ENCODE measurements at places on chromosomes 6 and 20.

- H3K27me3 ChIP-seq, result no peaks in the 10 kb centered on the region
- H3K4me1 ChIP-seq, result peaks cover 3% of the 10 kb centered on the region
- peaks cover 14% of the 10 kb centered on the region for H3K36me3 ChIP-seq
- no peak overlapping the region for H3K4me3 ChIP-seq
Observed at GRCh38 chr6:106705156-106705555, 75.8 kb downstream of the QRSL1 start.

DNA sequence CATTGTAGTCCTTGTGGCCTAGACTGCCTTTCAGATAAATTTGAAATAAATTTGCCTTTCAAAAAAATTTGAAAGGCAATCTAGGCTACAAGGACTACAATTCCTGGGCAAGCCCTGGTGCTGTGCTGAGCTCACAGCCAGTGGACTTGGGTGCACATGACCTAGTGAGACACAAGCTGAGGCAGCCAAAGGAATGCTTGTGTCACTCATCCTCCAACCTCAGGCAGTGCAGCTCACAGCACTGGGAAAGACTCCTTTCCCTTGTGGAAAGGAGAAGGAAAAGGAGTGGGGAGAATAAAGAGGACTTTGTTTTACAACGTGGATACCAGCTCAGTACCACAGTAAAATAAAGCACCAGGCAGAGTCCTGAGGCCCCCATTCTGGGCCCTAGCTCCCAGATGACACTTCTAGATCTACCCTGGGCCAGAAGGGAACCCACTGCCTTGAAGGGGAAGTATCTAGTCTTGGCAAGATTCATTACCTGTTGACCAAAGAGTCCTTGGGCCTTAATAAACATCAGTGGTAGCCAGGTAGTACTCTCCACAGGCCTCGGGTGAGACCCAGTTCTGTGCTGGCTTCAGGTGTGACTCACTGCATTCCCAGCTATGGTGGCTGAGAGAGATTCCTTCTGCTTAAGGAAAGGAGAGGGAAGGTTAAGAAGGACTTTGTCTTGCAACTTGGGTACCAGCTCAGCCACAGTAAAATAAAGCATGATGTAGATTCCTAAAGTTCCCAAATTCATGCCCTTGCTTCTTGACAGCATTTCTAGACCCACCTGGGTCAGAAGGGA, 659.7 kb upstream of the FLRT3 start:
- no peak overlapping the region for H3K4me3 ChIP-seq
- DNase-seq, result no peak
- peaks cover 1% of the 10 kb centered on the region for H3K36me3 ChIP-seq
- no peak overlapping the region for H3K27ac ChIP-seq
- no peaks in the 10 kb centered on the region for H3K27me3 ChIP-seq
- no peaks in the 10 kb centered on the region for H3K4me1 ChIP-seq

GRCh38 chr20:50054626-50055511, 58.1 kb downstream of the UBE2V1 start:
- H3K4me1 ChIP-seq, result no peaks in the 10 kb centered on the region
- H3K4me3 ChIP-seq, result no peak overlapping the region
- no peak for DNase-seq
- H3K36me3 ChIP-seq, result no peaks in the 10 kb centered on the region
- H3K27me3 ChIP-seq, result no peaks in the 10 kb centered on the region
- no peak overlapping the region for H3K27ac ChIP-seq

GRCh38 chr6:160133441-160134336, 12.1 kb downstream of the SLC22A1 start:
- H3K36me3 ChIP-seq, result no peaks in the 10 kb centered on the region
- no peak for DNase-seq
- no peak overlapping the region for H3K27ac ChIP-seq
- no peak overlapping the region for H3K4me3 ChIP-seq
- H3K4me1 ChIP-seq, result peaks cover 6% of the 10 kb centered on the region
- H3K27me3 ChIP-seq, result no peaks in the 10 kb centered on the region

- no peak for DNase-seq
- H3K27ac ChIP-seq, result no peak overlapping the region
- no peaks in the 10 kb centered on the region for H3K4me1 ChIP-seq
- no peaks in the 10 kb centered on the region for H3K27me3 ChIP-seq
- no peaks in the 10 kb centered on the region for H3K36me3 ChIP-seq
Observed at GRCh38 chr6:39558079-39558478, 167.1 kb downstream of the KIF6 start.

DNA sequence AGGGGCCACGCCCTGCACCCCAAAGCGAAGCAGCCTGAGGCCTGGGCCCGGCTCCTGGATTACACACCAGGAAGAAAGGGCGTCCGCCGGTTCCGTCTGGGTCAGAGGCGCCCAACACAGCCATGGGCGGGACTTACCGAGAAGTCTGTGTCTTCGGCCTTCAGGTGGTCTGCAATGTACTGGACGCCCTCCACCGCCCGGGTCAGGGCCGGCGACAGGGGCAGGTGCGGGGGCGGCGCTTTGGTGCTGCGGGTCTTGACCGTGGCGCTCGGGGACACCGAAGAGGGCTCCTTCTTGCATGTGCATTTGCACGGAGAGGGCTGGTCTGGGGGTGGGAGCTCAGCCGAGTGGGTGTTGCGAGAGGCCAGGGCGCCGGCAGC, 11.6 kb downstream of the CHRNA4 start:
- H3K27me3 ChIP-seq, result no peaks in the 10 kb centered on the region
- H3K36me3 ChIP-seq, result no peaks in the 10 kb centered on the region
- H3K4me1 ChIP-seq, result no peaks in the 10 kb centered on the region
- H3K4me3 ChIP-seq, result no peak overlapping the region
- DNase-seq, result no peak
- H3K27ac ChIP-seq, result no peak overlapping the region

DNA sequence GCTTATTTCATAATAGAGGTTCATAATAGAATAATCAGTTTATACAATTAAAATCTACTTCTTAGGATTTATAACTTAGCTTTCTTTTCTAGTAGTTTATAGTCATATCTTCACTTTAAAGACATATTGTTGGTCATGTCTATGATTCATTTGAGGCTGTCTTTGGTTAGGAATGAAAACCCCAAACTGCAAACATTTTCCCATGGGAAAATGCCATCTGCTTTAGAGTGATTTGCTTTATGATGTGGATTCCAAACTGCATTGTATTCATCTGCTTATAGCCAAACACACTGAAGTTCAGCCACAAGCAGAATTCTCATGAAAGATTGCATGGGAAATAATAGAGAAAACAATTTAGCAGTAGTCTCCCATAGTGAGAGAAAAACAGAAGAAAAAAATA, 128.0 kb downstream of the RFPL4B start:
- H3K27ac ChIP-seq, result no peak overlapping the region
- H3K36me3 ChIP-seq, result no peaks in the 10 kb centered on the region
- H3K4me1 ChIP-seq, result no peaks in the 10 kb centered on the region
- H3K4me3 ChIP-seq, result no peak overlapping the region
- H3K27me3 ChIP-seq, result no peaks in the 10 kb centered on the region

DNA sequence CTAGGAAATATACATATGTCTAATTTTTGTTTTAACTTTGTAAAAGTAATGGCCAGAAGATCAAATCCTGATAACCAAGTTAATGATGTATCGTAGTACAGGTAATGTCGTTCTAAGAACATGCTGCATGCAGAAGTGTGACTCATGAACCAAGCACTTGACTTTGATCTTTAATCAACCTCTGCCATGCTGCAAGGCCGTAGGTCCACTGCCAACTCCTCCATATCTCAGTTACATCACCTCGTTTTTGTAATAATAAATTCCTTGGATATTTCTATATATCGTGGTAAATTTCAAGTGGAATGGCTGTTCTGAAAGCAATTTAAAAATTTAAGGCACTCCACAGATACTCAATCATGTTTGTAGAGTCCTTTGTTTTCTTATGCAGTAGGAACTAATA, 771.7 kb downstream of the EPHA7 start:
- H3K27me3 ChIP-seq, result no peaks in the 10 kb centered on the region
- no peaks in the 10 kb centered on the region for H3K4me1 ChIP-seq
- no peaks in the 10 kb centered on the region for H3K36me3 ChIP-seq
- DNase-seq, result no peak

GRCh38 chr20:40571639-40572038, 117.4 kb downstream of the MAFB start:
- DNase-seq, result no peak
- H3K4me3 ChIP-seq, result no peak overlapping the region
- H3K27me3 ChIP-seq, result no peaks in the 10 kb centered on the region
- H3K27ac ChIP-seq, result no peak overlapping the region

DNA sequence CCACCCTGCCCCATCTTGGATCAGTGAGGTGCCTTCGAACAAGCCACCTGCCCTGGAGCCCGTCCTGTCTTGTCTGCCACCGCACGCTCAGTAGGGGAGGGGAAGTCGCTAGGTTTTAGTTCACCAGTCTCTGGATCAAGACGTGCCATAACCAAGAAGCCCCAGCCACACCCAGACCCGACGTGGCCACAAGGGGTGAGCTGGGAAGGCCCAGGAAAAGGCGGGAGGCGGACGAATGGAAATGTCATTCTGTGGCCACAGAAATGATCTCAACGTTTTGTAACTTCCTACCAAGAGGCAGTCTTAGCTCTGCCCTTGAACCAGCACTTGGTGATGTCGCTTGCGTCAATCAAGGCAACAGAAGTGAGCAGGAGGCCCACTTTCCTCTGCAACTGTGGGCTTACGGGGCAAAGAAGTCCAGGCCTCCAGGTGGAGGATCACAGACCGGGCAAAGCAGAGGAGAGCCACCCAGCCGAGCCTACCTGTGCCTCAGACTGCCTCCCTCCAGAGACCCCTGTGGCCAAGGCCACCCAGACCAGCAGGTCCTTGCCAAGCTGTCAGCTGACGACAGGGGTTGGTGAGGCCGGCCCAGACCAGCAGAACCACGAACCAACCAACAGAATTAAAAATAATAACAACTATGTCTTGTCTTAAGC, 14.5 kb downstream of the GMEB2 start:
- H3K4me3 ChIP-seq, result no peak overlapping the region
- DNase-seq, result no peak
- no peak overlapping the region for H3K27ac ChIP-seq
- no peaks in the 10 kb centered on the region for H3K27me3 ChIP-seq

DNA sequence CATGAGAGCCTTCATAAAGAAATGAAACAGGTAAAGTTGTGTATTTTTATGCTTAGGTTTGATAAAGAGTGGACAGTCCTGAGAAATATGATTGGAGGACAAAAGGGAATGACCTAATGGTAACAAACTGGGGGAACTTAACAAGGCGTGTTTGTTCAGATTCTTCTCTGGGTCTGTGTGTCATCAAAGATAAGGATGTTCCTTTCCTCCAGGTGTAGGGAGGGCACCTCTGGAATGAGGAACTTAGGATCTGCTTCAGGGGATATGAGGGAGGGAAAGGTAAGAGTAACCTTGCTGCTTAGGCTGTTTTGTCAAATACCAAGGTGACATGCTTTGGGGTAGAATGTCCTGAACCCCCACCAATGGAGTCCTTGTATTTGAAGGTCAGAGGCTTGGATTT, 291.9 kb downstream of the KCNQ5 start:
- no peaks in the 10 kb centered on the region for H3K27me3 ChIP-seq
- H3K4me3 ChIP-seq, result no peak overlapping the region
- DNase-seq, result no peak
- H3K36me3 ChIP-seq, result no peaks in the 10 kb centered on the region
- no peak overlapping the region for H3K27ac ChIP-seq

GRCh38 chr20:57440678-57441509, 49.7 kb downstream of the RBM38 start:
- no peak overlapping the region for H3K4me3 ChIP-seq
- H3K27ac ChIP-seq, result no peak overlapping the region
- no peaks in the 10 kb centered on the region for H3K36me3 ChIP-seq
- H3K4me1 ChIP-seq, result no peaks in the 10 kb centered on the region

DNA sequence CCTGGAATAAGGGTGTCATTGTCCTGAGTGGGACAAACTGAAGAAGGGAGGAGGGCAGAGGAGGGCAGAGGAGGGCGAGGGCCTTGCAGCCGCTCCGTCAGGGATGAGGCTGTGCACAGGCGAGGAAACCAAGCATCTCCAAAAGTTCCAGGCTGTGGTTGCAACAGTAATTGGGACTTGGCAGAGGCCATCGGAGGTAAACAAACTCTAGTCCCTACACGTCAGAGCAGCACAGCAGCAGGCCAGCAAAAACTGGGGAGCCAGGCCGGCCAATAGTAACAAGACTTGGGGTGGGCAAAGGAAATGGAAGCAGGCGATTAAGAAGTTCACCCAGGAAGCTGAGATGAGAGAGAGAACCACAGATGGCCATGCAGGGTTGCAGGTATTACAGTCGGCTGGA, 142.8 kb downstream of the SMOC2 start:
- H3K27ac ChIP-seq, result no peak overlapping the region
- no peaks in the 10 kb centered on the region for H3K36me3 ChIP-seq
- no peaks in the 10 kb centered on the region for H3K27me3 ChIP-seq
- no peaks in the 10 kb centered on the region for H3K4me1 ChIP-seq
- H3K4me3 ChIP-seq, result no peak overlapping the region

- DNase-seq, result no peak
- H3K4me3 ChIP-seq, result no peak overlapping the region
- H3K27ac ChIP-seq, result no peak overlapping the region
- peaks cover 12% of the 10 kb centered on the region for H3K36me3 ChIP-seq
Observed at GRCh38 chr6:45584127-45584526, 206.4 kb upstream of the SUPT3H start.

DNA sequence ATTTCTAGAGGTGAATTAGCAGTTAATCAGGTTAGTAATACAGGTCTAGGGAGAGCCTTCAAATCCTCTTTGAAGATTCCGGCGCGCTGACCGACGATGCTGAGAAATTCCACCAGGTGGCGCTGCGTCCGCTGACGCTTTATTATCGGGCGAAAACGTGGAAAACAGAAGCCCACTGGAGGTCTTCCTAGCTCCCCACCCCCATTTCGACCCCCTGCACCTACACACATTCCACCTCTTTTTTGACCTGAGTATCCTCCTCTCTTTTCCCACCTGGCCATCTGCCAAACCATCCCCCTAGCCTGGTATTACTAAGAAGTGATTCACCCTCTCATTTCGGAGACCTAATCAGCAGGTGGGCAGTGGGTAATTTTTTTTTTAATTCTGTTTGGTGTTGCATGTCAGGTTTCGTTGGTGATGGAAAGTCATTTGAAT, 65.4 kb upstream of the RIN2 start:
- H3K27me3 ChIP-seq, result no peaks in the 10 kb centered on the region
- no peaks in the 10 kb centered on the region for H3K4me1 ChIP-seq
- no peak overlapping the region for H3K27ac ChIP-seq
- peak; percentile 58 for DNase-seq
- H3K4me3 ChIP-seq, result no peak overlapping the region

- H3K4me3 ChIP-seq, result no peak overlapping the region
- no peak for DNase-seq
- no peak overlapping the region for H3K27ac ChIP-seq
- H3K27me3 ChIP-seq, result no peaks in the 10 kb centered on the region
- no peaks in the 10 kb centered on the region for H3K36me3 ChIP-seq
- no peaks in the 10 kb centered on the region for H3K4me1 ChIP-seq
Observed at GRCh38 chr6:41181566-41181965, 18.6 kb upstream of the TREM2 start.

GRCh38 chr20:55283889-55284288, 721.4 kb downstream of the CBLN4 start:
- H3K4me3 ChIP-seq, result no peak overlapping the region
- H3K4me1 ChIP-seq, result no peaks in the 10 kb centered on the region
- no peaks in the 10 kb centered on the region for H3K36me3 ChIP-seq
- DNase-seq, result no peak
- no peak overlapping the region for H3K27ac ChIP-seq
